Tibial nerve (tissue), 4 donors: ENCODE measurements at places on chromosomes 2 and 18. TPM values are rescaled to one million over a fixed set of nuclear protein-coding genes. Genes with fewer than 3 reads are reported as not detected.

DNA sequence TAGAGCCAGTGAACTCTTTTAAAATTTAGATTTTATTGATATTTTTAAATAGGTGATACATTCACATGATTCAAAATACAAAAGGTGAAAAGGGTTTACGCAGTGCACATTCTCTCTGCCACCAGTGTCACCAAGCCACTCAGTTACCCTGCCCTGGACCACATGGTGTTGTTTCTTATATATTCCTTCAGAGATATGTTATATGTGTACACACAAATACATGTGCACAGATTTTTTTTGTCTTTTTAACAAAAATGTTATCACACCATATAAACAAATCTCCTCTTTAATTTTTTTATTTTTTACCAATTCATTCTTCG is 26.2 kb downstream of the SERPINB4 start:
- no peaks in the 10 kb centered on the region for H3K27me3 ChIP-seq
- no peak overlapping the region for H3K4me3 ChIP-seq
- H3K4me1 ChIP-seq, result no peaks in the 10 kb centered on the region
- H3K27ac ChIP-seq, result no peak overlapping the region

The MAPRE3 gene
- 26.4 TPM for total RNA-seq

- no peaks in the 10 kb centered on the region for H3K36me3 ChIP-seq
- H3K27me3 ChIP-seq, result no peaks in the 10 kb centered on the region
- DNase-seq, result no peak
- H3K4me3 ChIP-seq, result no peak overlapping the region
- no peak overlapping the region for H3K27ac ChIP-seq
Observed at GRCh38 chr2:100265226-100265625, 57.1 kb downstream of the LONRF2 start.

DNA sequence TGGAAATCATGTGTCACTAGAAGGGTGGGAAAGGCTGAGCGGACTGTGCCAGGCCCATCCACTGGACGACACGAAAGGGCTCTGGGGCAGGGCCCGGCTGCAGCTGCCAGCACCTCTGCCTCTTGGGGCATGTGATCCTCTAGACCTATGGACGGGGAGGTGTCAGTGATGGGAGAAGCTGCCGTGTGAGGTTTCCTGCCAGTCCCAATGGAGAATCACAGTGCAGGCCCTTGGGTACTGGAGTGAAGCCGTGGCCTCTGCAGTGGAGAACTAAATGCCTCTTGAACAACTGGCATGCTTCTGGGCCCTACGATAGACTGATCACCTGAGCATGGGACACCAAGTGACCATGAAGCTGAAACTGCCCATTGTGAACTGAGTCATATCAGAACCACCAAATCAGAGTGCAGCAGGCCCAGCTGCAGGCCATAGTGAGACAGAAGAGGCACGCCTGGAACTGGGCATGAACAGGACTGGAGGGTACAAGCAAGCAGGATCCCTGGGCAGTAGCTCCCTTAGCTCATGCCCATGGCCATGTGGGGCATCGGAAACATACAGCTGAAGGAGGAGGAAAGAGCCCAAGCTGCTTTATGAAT is 18.8 kb upstream of the RHOB start:
- no peak overlapping the region for H3K4me3 ChIP-seq
- no peak overlapping the region for H3K27ac ChIP-seq
- H3K4me1 ChIP-seq, result peaks cover 47% of the 10 kb centered on the region
- no peak for DNase-seq
- no peaks in the 10 kb centered on the region for H3K27me3 ChIP-seq

The REG1B gene
- total RNA-seq, result 4.1 TPM

DNA sequence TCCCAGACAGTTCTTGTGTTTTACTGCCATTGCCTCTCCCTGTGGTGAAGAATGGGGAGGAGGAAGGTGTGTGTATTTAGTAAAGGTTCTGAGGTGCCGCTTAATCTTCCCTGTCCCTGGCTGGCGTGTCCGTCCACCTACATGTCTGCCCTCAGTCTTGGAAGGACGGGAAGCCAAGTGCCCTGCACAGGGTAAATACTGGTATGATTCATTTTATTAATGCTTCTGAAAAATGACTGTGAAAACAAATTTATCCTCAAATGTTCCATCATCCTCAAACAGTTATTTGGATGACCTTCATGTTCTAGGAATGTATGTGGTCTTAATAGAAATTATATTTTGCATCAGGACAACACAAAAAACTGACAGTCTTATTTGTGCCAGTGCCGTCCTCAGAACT is 6.6 kb downstream of the EPAS1 start:
- no peak overlapping the region for H3K27ac ChIP-seq
- DNase-seq, result no peak
- H3K4me3 ChIP-seq, result no peak overlapping the region
- H3K36me3 ChIP-seq, result no peaks in the 10 kb centered on the region
- H3K27me3 ChIP-seq, result no peaks in the 10 kb centered on the region

DNA sequence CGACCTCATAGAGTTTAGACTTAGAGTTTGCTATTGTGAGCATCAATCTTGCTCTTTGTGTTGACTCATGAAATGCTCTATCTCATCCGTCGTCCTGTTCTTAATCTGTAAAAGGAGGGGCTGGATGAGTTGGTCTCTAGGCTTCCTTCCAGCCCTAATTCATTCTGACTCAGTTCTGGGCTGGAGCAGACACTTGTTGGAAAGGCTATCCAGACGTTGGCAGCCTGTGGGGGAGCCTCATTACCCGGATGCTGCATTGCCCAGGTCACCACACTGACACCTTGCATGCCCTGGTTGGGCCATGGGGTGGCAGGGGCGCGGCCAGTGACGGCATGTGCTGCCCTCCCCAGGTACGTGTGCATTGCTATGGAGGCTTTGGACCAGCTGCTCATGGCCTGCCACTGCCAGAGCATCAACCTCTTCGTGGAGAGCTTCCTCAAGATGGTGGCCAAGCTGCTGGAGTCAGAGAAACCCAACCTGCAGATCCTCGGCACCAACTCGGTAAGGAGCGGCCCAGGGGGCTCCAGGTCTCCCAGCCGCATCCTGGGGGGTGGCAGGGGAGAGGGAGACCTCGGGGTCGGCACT is 61.5 kb downstream of the EFR3B start:
- peaks cover 5% of the 10 kb centered on the region for H3K4me1 ChIP-seq
- H3K36me3 ChIP-seq, result no peaks in the 10 kb centered on the region
- H3K27me3 ChIP-seq, result no peaks in the 10 kb centered on the region

DNA sequence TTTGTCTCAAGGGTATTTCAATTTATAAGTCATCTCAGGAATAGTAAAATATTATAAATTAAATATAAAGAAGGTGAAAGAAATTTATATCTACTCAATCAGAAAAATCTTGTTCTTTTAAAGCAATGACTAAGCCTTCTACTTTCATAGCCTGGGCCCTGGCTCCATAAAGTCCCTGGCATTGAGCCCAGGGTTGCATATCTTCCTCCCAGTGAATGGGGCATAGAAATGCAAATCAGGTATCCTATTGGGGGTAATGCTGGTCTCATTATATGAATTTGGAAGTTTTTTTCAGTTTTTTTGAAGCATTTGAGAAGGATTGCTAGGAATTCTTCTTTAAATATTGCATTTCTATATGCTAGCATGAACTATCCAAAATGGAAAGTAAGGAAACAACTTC is 73.9 kb upstream of the MC2R start:
- no peak overlapping the region for H3K4me3 ChIP-seq
- H3K4me1 ChIP-seq, result no peaks in the 10 kb centered on the region
- no peaks in the 10 kb centered on the region for H3K27me3 ChIP-seq
- no peaks in the 10 kb centered on the region for H3K36me3 ChIP-seq
- H3K27ac ChIP-seq, result no peak overlapping the region

- H3K4me3 ChIP-seq, result no peak overlapping the region
- H3K27ac ChIP-seq, result no peak overlapping the region
- H3K36me3 ChIP-seq, result no peaks in the 10 kb centered on the region
- no peaks in the 10 kb centered on the region for H3K27me3 ChIP-seq
Observed at GRCh38 chr2:130729322-130730299, 741 bp downstream of the GPR148 start.

- no peaks in the 10 kb centered on the region for H3K27me3 ChIP-seq
- H3K27ac ChIP-seq, result no peak overlapping the region
- no peak overlapping the region for H3K4me3 ChIP-seq
- H3K4me1 ChIP-seq, result no peaks in the 10 kb centered on the region
Observed at GRCh38 chr2:19709553-19709952, 192.2 kb downstream of the TTC32 start.

GRCh38 chr2:149860276-149860921 is 272.8 kb upstream of the MMADHC start:
- peak; percentile 16 for DNase-seq
- no peak overlapping the region for H3K4me3 ChIP-seq
- no peaks in the 10 kb centered on the region for H3K27me3 ChIP-seq

The DSC3 gene
- 12.4 TPM for total RNA-seq

The NIFK gene
- total RNA-seq, result 53.1 TPM

The RIT2 gene
- not detected for total RNA-seq

GRCh38 chr2:217798743-217799562 is 203.8 kb downstream of the TNS1 start:
- H3K36me3 ChIP-seq, result no peaks in the 10 kb centered on the region
- H3K4me3 ChIP-seq, result no peak overlapping the region
- H3K27me3 ChIP-seq, result no peaks in the 10 kb centered on the region
- peak overlapping the region; percentile 84 for H3K27ac ChIP-seq
- no peak for DNase-seq

- no peak overlapping the region for H3K4me3 ChIP-seq
- no peak for DNase-seq
- H3K27me3 ChIP-seq, result no peaks in the 10 kb centered on the region
- H3K36me3 ChIP-seq, result no peaks in the 10 kb centered on the region
Observed at GRCh38 chr2:181036848-181037603, 56.6 kb downstream of the UBE2E3 start.

The KATNAL2 gene
- total RNA-seq, result 11.7 TPM

DNA sequence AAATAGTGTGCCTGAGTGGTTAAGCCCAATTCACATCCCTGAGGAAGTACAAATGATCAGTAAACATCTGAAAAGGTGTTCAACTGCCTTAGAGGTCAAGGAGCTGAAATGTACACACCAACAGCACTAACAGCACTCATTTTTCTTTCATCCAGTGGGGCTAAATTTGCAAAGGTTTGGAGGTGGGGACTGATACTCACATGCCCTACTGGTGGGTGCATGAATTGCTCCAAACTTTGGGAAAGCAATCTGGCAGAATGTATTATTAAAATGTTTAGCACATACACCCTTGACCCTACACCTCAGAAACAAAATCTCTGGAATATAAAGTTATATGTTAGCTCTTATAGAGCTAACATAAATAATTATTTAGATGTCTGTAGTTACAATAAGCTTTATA is 19.0 kb upstream of the FAM178B start:
- H3K4me3 ChIP-seq, result no peak overlapping the region
- H3K27ac ChIP-seq, result no peak overlapping the region
- no peak for DNase-seq
- no peaks in the 10 kb centered on the region for H3K27me3 ChIP-seq
- no peaks in the 10 kb centered on the region for H3K36me3 ChIP-seq

DNA sequence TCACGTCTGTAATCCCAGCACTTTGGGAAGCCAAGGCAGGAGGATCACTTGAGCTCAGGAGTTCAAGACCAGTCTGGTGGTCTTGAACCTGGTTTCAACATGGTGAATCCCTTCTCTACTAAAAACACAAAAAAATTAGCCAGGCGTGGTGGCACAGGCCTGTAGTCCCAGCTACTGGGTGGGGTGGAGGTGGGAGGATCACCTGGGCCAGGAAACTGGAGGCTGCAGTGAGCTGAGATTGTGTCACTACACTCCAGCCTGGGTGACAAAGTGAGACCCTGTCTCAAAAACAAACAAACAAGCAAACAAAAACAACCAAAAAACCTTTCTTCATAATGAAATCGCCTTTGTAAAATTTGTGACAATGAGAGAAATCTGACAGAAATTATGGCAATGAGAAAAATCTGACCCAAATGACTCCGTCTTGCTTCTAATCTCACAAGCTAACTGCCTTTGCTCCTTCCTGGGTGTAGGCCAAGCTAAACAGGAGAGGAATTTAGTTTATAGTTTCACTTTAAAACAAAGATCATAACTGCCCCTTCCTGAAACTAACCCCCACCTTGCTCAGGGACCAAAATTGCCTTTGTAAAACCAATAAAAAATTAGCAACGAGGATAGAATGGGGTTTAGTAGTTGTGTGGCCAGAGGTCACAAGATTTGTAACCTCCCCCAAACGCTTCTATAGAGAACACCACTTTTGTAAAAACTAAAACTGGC is 60.7 kb upstream of the KIF5C start:
- DNase-seq, result no peak
- H3K4me3 ChIP-seq, result no peak overlapping the region
- no peak overlapping the region for H3K27ac ChIP-seq
- no peaks in the 10 kb centered on the region for H3K4me1 ChIP-seq
- no peaks in the 10 kb centered on the region for H3K27me3 ChIP-seq
- no peaks in the 10 kb centered on the region for H3K36me3 ChIP-seq

DNA sequence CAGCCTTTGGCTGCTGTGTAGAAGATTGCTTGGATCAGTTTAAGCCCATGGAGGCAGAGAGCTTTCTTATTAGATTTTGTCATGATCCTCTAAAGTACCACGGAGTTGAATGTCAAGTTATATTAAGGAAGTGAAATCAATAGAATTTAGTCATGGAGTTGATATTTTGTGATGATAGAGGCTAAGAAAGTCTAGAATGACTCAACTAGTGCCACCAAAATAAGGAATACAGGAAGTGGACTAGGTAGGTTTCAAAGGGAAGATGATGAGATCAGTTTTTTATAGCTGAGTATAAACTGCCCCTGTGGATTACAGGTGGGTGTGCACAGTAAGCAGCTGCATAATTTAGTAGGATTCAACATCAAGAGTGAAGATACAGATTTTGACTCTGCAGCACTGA is 25.2 kb downstream of the FBXO36 start:
- no peak for DNase-seq
- H3K36me3 ChIP-seq, result no peaks in the 10 kb centered on the region
- H3K4me1 ChIP-seq, result no peaks in the 10 kb centered on the region
- H3K27ac ChIP-seq, result no peak overlapping the region
- H3K27me3 ChIP-seq, result no peaks in the 10 kb centered on the region

The GCG gene
- total RNA-seq, result not detected

The ITGB6 gene
- not detected for total RNA-seq

The CCDC74B gene
- total RNA-seq, result 20.1 TPM

The TMEM169 gene
- total RNA-seq, result 2.8 TPM

DNA sequence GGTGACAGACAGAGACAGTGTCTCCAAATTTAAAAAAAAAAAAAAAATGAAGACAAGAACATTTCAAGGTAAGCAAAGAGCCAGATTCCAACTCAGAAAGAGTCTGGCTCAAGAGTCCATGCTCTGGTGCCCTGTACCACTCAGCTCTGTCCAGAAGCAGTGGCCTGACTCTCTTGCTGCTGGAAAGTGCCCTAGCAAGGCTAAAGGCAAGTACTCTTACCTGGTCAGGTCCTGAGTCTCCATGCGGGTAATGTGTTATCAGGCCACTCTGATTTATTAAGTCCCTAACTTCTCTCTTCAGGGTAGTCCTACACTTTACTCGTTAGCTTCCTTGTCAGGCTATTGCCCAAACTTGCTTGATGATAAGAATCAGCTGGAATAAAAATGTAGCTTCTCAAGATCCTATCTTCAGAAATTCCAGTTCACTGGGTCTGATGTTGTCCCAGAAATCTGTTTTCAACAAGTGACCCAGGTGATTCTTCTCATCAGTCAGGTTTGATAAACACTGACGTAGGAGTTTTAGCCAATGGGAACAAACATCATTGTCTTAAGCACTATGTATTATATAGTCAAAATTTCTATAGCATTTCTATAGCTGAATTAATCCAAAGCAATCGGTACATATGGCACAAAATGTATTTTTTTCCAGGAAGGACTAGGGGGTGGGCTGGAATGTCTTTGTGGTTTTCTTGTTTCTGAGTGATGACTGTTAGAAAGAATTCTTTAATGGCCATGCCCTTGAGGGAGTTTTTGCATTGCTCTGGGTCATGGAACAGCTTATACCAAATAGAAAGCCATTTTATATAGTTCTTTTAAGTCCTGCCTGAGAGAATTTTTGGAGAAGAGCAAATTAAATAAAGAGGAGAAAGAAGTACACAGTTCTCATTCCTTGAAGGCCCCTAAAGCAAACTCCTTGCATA is 139.9 kb upstream of the DNMT3A start:
- no peak overlapping the region for H3K27ac ChIP-seq
- H3K4me3 ChIP-seq, result no peak overlapping the region
- H3K27me3 ChIP-seq, result no peaks in the 10 kb centered on the region
- no peaks in the 10 kb centered on the region for H3K4me1 ChIP-seq
